ENCODE measurements at places on chromosomes 6 and 20.

DNA sequence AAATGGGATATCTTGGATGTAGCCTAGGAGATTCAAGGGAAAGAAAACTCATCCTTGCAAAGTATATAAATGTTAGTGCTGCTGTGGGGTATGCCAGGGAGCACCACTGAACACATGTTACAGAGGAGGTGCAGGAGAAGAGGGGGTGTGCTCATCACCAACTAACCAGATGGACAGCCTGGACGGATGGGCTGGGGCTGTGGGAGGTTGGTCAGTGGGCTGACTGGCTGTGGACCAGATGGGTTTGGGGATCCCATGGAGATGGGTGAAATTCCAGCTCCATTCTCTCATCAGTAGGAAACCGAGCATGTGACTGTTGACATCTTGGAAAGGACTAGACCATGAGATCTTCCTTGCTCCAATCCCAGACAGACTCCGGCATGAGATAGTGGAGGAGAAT, 201.0 kb downstream of the LRFN2 start:
- DNase-seq: no peak

DNA sequence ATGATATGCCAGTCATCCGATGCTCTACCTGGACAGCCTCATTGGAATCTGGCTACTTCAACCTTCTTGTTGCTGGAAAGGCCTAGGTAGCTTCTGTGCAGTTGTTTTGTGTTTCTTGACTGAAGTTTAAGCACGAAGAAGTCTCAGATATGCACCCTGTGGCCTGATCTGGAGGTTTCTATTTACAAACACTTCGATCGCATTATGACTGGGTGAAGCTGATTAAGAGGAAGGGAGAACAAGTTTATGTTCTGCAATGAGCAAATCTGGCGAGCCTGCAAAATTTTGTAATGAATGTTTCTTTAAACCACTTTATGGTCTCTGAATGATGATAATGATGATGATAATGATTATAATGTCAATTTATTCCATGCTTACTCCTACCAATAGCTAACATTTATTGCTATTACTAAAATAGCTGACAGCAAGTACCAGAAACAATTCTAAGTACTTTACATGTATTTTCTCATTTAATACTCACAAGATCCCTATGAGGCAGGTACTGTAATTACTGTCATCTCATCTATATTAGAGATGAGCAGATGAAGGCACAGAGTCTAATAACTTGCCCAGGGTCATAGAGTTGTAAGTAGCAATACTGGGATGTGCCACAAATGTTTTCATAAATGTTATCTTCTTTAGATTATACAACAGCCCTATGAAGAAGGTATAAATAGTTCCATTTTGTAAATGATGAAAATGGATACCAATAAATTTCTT, 126.1 kb upstream of the UST start:
- no peak for DNase-seq

DNA sequence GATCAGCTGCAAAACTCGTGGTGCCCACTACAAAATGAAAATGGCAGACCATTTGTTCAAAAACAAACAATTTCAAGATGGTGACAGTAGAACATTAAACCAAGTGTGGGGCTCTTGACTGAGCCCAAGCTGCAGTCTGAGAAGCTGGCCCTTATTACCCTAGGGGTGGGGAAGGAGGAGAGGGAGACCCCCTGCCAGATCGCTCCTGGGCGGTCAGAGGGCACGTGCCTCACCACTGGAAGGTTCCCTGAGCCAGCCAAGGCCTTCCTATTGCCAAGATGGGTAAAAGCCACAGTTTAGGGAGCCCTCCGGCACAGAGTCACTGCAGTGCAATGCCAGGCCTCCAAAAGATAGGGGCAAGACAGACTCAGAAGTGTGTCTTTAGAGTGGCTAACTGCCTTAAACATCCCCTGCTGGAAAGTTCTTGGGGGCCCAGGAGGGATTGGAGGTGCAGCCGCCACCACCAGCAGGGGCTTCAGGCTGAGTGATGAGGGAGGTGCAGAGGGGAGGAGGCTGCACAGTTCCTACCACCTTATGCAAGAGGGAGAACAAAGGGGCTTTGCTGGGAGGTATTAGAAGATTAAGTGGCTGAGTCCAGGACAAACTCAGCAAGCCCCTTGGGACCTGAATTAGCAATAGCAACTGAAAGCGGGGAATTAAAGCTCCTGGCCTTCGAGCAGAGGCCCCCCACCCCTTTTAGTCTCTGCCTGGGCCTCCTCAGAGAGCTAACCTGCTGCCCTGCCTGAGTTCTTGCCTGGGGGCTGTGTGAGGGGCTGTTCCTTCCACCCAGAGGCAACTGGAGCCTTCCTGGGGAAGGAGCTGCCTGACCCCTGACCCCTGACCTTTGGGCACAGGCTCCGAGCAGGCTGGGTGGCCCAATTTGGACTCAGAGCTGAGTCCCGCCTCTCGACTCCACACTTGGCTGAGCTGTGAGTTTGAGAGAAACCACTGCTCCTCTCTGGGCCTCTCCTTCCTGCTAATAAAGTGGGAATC, 88.4 kb downstream of the VEGFA start:
- no peak for DNase-seq

DNA sequence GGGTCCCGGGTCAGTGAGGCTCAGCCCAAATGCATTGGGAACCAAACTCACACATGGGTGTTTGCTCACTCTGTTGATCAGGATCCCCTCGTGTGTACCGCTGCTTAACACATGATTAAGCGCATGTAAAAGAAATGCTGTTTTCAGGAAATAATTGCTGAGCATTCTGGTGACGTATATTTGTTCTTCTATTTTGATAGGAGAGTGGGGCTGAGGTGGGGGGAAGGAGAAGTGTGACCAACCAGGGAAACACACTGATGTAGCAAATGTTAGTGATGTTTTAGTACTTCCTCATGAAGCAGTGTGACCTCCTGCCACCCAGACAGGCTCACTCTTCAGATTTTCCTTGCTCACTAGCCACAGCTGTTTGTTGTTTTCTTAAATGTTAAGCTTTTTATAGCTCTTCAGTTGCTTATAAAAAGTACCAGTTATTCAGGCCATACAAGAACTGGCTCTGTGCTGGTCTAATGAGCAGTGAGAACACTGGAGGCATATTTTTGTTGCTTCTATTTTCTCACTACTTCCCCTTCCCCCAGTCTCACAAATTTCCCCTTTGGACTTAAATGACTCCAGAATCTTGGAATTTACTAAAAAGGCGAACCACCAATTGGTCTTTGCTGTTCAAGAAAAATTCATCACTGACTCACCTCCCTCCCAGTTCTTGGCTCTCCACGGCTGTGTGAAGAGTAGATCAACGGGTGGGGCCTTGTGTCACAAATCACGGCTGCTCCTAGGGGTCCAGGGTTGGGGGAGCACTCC, 79.2 kb upstream of the BACH2 start:
- DNase-seq: peak; percentile 68

DNA sequence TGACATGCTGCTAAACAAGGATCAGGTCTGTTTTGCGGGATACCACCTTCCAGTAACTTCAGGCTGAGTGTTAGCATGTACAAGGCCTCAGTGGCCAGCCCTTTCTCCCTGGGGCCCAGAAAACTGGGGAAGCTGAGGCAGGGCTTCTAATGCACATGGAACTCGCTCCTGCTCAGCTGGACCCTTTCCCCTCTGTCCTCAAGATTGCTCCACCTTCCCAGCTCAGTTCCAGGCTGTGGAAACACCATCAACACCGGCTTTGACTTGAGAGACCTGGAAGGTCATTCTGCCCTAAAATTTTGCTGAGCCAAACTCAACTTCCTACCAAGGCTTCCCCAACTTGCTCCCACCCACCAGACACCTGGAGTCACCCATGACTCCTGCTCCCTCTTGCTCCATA, 4.2 kb upstream of the BLCAP start:
- DNase-seq: no peak

DNA sequence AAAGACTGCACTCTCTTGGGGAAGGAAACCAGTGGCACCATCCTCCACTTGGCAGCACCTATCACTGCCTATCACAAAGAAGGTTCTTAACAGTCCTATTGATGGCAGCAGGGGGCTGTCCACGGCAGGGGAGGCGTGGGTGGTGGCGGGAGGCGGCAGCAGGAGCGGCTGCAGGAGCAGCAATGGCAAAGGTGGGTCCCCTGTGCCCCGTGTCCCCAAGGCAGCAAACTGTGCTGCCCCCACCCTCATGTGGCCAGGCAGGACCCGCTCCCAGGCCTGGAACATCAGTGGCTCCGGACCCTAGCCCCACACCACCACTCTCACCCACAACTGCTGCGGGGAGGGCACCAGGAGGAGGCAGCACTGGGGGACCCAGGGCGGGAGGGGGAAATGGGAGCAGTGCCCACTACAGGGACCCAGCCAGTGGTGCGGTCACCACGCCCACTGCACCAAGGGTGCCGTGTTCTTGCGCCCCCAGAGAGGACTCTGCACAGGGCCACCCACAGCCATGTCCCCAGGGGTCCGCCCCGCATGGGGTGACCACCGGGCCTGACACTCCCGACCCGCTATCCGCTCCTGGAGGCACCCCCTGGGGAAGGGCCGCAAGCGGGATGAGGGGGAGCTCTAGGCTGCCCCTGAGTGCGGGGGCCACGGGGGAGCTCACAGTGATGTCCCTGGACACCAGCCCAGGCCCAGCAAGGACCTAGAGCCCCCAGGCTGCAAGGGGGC, 54.6 kb downstream of the GMDS start:
- DNase-seq: no peak

DNA sequence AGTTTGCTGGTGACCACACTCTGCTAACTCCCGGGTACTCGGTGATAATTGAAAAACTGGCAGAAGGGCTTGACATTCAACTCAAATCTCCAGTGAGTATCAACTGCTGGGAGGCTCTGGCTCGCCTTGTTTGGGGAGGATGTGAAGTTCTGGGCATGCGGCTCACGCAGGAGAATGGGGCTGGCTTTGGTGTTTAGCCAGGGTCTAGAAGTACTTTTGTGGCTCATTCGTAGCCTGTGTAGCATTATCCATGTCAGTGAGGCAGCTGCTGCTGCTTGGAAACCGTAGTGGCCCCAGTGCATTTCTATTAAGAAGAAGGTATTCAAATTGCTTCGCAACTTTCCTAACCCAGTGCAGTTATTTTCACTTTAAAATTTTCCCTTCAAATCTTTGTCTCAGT, 52.2 kb downstream of the KDM1B start:
- no peak for DNase-seq

- no peak for DNase-seq
Observed at GRCh38 chr20:7155794-7156193, 388.3 kb downstream of the BMP2 start.

- DNase-seq: no peak
Observed at GRCh38 chr6:132675749-132676148, 16.8 kb upstream of the TAAR1 start.

Data from RPMI7951 (cell line).